Fibroblast of skin of left biceps (primary cell): ENCODE measurements at places on chromosomes 6 and 20.

GRCh38 chr6:112235956-112236355 is 18.4 kb downstream of the LAMA4 start:
- DNase-seq, result no peak

DNA sequence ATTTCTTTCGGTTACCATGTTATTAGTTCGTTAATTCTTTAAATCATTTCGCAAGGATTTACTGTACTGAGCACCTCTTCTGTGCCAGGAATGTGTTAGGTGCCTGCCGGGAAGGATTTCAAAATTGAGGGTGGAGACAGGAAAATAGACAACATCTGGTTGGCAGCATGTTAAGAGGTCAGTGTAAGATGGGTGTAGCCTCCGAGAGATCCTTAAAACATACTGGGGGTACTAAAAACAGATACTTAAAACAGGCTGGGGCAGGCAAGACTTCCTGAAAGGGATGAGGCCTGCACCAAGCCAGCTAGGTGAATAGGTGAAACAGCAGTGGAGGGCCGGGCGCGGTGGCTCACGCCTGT is 178.0 kb upstream of the SGK1 start:
- DNase-seq, result no peak

DNA sequence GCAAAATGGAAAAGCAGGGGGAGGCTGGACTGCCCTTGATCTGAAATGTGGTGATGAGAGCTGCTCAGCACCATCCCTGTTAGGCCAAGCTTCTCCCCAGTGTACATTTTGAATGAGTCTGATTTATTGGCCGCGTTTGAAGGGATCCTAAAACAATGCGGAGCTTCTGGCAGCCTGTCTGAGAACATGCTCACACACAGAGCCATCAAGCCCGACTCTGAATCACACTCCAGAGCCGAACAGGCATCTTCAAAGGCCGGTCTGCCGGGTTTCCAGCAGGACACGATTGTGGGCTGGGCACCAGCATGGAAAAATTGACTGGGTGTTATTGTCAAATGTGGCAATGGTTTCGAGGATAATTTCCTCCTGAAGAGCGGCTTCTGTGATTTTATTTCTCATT is 235.9 kb downstream of the TFAP2C start:
- DNase-seq, result no peak

- DNase-seq, result no peak
Observed at GRCh38 chr6:31057426-31058003, 47.2 kb downstream of the MUC22 start.

DNA sequence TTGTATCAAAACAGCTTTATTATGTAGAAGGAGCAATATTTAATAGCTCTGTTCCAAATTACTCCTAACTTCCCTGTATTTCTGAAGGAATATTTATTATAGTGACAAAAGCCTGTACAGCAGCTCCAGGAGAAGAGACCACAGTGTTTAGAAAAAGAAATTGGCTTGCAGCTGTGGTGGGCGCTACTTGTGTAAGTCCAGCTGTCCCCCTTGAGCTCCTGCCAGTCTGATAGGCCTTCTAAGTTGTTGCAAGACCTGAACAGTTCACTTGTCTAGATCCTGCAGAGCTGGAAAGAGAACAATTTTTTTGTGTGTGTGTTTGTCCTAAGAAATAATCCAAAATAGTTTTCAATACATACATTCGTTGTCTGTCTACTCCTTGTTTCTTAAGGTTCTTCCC is 86.6 kb downstream of the JARID2 start:
- DNase-seq, result no peak

GRCh38 chr6:2579241-2579761 is 171.4 kb downstream of the MYLK4 start:
- no peak for DNase-seq

GRCh38 chr6:6505111-6505510 is 83.4 kb upstream of the LY86 start:
- no peak for DNase-seq

DNA sequence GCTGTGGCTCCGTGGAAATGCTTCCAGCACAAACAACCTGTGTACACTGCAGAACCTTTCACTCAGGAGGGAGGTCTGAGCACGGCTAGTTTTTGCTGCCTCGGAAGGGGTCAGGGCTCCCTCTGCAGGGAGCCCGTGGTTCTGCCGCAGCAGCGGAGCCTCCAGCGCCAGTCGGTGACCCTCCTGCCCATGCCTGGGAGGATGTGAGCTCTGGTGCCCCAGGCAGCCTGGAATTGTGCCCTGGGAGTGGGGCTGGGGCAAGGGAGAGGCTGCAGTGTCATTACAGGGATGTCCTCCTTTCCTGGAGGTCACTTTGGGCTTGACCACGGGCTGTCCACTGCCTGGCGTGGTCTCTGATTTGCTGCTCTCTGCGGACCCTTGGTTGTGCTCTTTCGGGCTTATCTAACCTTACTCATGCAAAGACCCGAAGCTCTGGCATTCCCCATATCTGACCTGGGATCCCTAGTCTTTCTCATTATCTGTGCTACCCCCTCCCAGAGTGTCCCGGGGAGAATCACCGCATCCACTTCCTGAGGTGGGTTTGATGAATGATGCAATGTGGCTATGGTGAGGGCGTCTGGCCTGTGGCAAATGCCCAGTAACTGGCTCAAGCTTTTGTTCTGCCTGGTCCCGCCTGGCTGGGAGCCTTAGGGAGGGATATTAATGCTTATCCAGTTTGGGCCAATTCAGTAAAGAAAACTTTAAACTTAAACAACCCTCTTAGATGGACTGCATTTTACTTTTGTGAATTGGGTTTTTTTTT is 59.6 kb upstream of the TAGAP start:
- DNase-seq, result no peak

GRCh38 chr6:72151742-72152141 is 265.4 kb downstream of the RIMS1 start:
- DNase-seq, result no peak

- peak; percentile 49 for DNase-seq
Observed at GRCh38 chr6:41066867-41067304, 5.3 kb downstream of the OARD1 start.

GRCh38 chr6:99867026-99867425 is 127.0 kb downstream of the MCHR2 start:
- DNase-seq, result no peak

- no peak for DNase-seq
Observed at GRCh38 chr20:15643713-15644112, 929.5 kb downstream of the KIF16B start.

DNA sequence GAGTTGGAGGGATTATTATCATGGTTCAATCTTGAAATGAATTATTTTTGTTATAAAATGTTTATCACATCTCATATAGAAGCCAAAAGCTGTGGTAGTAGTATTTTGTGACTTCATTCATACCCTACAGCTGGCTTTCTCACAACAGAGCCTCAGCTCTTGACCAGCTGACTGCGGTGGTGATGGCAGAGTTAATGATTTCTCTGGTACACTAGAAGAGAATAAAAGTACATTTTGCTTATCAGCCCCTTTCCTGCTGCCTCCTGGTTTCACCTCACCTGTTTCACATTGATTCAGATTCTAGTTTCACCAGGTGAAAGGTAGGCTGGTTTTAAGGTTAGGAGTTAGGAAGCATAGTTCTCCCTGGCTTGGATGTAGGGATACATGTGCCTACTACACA is 55.7 kb downstream of the AFG1L start:
- DNase-seq, result no peak

DNA sequence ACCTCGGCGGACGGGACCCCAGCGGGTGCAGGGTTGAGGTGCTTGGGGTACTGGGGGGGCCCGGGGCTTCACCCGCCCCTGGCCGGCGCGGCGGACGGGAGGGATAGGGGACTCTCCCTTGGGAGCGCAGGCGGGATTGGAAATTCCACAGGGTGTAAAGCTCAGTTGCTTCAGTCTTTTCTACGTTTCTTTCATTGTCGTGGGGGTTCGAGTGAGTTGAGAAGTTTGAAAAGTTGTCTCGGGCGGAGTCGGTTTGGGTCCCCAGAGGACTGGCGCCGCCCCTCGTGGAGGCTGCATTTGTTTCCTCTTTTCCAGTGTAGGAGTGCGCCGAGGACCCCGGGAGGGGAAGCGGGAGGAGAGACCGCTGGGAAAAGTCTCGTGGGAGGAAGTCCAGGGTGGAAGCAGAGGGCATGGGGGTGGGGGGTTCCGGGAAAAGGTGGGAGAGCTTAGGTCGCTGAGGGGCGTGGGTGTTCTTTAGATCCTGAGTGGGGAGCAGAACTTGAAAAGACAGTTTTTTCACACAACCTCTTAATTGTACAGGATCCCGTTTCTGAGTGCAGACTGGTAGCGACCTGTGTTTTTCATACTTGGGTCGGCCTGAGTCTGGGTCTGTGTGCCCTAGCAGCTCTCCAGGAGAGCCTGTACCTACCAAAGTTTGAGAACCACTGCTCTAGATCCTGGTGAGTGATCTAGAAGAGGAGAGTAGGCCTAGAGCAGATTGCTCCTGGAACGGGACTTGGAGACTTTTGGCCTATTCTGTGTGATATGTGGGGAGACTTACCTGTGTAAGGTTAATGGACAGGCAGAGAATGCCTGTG is 495 bp downstream of the FAM83B start:
- no peak for DNase-seq

DNA sequence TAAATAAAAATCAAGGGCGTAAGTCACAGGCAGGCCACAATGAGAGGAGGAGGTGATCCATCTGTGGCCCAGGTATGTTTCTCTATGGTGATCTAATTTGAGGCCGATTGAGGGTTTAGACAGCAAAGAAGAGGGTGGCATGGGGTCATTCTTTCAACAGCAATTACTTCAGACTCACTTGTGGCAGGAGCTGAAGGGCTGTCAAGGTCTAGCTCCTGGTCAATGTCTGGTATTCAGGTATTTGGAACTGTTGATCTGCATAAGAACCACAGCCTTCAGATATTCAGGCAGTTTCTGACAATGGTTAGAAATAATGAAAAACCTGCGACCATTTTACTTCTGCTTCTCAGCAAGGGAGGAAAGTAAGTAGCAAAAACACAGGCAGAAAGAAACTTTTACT is 259.6 kb downstream of the FOXC1 start:
- DNase-seq, result no peak

DNA sequence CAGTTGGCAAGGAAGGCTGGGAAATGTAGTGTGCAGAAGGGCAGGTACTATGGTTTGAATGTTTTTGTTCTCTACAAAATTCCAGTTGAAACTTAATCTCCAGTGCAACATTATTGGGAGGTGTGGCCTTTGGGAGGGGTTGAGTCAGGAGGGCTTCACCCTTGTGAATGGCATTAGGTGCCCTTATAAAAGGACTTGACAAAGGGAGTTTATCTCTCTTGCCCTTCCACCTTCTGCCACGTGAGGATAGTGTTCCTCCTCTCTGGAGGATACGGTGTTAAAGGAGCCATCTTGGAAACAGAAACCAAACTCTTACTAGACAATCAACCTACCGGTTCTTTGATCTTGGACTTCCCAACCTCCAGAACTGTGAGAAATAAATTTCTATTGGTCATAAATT is 82.2 kb upstream of the LRFN2 start:
- no peak for DNase-seq

DNA sequence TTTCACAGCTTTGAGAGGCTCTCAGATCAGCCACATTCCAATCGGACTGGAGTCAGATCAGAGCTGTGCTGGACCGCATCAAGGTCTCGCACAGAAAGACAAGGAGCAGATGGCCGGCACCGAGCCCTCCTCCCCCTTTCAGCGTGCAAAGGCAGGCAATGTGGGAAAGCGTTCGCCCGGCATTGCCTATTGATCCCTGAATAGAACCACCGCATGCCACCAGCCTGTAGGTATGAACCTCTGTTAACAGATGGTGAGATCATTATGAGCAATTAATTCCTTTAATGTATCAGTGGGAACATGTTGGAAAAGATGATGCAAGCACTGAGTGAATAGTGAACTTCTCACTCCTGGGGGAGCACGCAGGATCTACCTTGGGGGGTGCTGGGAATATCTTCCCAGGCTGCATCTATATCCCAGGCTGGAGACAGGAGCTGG is 117.5 kb upstream of the ID4 start:
- no peak for DNase-seq

- no peak for DNase-seq
Observed at GRCh38 chr6:155497273-155497672, 41.6 kb upstream of the NOX3 start.

DNA sequence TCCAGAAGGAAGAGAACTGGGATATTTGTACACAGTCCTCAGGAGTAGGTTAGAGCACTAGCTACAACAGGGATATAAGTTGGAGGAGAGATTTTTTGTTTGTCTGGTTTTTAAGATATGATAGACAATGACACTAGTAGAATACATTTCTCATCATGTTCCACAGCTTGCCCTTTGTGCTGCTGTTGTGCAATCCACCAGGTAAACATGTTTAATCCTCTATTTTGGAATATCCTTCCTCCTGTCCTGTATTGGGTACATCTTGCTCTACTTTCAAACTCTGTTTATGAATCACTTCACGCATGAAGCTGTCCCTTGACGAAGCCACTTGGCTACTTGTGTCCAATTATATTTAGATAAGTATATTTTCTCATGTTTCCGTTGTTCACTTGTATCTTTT is 153.6 kb upstream of the TENT5A start:
- no peak for DNase-seq

DNA sequence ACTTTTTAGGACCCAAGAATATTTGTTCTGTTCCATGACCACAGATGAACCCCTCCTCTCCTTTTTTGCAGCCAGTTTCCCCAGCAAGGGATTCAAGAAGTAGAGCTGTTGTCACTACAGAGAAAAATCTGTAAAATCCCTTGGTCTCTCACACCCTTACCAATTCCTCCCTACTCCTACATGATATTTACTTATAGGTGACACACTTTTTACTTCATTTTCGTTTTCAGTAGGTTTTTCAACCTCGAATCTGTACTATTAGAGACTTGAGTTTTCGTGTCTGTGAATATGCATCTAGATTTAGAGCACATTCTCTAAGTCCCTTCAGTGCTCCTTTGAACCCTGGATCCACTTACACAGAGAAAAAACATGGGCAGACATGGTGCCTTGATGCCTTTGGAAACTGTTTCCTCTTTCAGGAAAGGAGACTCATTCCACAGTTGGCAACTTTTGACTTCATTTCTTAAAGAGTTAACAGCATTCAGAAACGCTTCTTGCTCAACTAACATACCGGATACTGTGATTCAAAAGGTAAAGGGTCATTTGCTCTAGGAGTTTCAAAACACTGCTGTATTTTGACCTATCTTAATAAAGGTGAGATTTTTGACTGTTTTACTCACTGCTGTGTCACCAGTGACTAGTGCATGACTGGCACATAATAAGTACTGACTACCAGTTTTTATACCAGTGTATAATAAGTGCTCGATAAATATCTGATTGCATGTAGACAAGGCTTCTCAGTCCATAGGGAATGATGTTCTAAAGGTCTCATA is 50.6 kb downstream of the LAMA4 start:
- no peak for DNase-seq
